AG08395 (cell line): ENCODE measurements at places on chromosomes 7 and 10.

- DNase-seq, result no peak
Measured at GRCh38 chr10:133461841-133462240, 8.1 kb downstream of the SCART1 start.

- DNase-seq, result no peak
Measured at GRCh38 chr7:102061981-102062390, 224.7 kb upstream of the SH2B2 start.

DNA sequence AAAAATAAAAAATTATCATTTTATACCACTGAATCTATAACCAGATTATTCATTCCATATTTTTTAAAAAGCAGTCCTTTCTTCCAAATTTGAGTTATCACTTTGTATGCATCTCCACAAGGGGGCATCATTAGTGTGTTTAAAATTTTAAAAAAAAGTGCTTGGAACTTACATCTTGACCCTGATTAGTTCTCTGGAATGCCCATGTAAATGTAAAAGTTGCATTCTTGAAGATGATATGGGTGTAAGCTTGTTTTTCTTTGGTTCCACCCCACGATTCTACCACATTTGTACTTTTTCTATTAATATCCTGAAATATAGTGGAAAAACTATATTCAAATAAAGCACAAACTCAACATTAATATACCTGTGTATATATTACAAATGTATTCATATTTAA, 144.9 kb downstream of the ELAPOR2 start:
- peak; percentile 10 for DNase-seq

- DNase-seq, result peak; percentile 80
Measured at GRCh38 chr10:121886997-121887622, 40.7 kb downstream of the ATE1 start.

GRCh38 chr7:434891-435629, 84.6 kb downstream of the PDGFA start:
- no peak for DNase-seq

DNA sequence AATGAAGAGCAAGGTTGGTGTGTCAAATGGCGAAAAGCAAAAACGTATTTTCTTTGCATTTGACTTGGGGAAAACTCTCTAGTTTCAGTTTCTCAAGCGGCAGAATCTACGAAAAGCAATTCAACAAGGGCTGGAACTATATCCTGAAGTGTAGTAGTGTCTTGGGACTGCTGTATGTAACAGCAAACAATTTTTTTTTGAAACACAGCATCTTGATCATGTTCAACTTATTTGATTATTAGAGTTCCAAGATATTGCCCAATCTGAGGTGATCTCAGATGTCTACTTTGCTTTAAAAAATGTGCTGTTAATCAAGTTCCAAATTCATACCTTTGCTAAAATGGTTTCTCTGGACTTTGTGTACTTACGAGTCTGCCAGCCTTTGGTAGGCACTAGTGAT, 120.6 kb downstream of the ZWINT start:
- DNase-seq, result no peak

GRCh38 chr10:11776080-11776479, 33.9 kb downstream of the ECHDC3 start:
- DNase-seq, result no peak

GRCh38 chr10:125455431-125455830, 227.5 kb downstream of the TEX36 start:
- no peak for DNase-seq

- peak; percentile 38 for DNase-seq
Measured at GRCh38 chr7:33973231-33974015, 68.1 kb downstream of the BMPER start.

DNA sequence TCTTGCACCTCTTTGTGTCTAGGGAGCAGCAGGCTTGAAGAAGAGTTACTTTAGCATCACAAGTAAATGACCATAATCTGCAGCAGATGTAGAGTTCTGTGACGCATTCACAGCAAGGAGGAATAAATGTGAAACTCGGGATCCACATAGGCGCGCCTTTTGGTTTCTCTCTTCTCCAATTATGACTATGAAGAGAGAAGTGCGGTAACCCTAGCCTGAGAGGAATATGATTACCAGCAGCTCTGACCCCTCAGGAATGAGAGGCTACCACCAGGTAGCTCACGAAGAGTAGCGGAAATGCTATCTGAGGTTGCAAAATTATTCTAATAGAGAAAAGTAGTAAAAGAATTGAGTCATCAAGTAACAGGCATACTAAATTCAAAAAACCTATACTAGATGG, 25.2 kb upstream of the DMTF1 start:
- DNase-seq, result no peak

- peak; percentile 73 for DNase-seq
Measured at GRCh38 chr7:26090927-26091519, 61.0 kb upstream of the NFE2L3 start.

- no peak for DNase-seq
Measured at GRCh38 chr10:12572281-12572680, 222.9 kb downstream of the CAMK1D start.

DNA sequence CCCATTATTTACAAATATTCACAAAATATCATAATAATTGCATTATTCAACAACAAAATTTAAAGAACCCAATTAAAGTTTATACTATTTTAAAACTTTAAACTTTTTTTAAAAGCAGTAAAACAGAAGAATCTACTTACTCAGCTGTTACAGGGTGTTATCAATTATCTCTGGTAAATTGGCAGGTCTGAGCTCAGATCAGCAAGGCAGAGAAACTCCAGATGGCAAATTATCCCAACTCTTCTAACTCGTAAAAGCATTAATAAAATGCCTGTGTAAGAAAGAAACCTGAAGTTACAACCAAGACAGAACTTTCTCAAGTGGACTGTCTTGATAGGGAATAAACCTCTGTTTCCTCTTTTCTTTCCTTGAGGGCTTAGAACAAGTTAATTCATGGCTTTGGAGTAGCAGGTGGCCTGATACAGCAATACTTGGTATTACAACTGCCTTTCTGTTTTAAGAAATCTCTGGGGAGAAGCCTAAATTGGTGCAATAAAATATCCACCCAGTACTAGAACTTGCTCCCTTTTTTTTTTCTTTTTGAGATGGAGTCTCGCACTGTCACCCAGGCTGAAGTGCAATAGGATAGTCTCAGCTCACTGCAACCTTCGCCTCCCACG, 275.3 kb upstream of the MKLN1 start:
- no peak for DNase-seq

- DNase-seq, result no peak
Measured at GRCh38 chr7:93547716-93548115, 26.8 kb downstream of the CALCR start.

DNA sequence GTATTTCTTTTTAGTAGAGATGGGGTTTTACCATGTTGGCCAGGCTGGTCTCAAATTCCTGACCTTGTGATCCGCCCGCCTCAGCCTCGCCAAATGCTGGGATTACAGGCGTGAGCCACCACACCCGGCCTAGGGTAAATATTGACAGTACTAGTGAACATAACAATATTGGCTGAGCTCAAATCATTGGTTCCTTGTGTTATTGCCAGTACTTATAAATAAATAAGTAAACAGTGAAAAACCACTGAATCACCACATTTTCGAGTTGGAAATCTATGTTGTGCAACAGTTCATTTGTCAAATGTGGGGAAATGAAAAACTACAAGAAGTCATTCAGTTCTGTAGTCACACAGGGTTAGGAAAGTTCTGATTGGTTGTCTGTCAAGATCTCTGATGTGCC, 15.8 kb downstream of the RPP30 start:
- no peak for DNase-seq

DNA sequence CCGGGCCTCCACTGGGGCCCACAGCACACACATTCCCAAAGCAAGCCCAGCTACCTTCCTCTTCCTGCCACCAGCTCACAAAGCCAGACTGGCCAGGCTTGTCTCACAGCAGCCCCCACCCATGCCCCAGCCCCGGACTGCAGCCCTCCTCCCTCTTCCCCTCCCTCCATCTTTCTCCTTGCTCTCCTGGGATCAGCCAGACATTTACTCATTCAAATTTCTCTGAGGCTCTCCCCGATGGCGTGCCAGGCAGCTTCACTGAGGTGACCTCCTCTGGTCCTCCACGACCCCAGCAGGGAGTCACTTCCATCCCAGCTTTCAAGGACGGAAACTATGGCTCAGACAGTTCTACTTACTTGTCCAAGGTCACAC, 187.5 kb downstream of the GRID1 start:
- DNase-seq, result no peak

- no peak for DNase-seq
Measured at GRCh38 chr7:121003986-121004685, 15.6 kb downstream of the CPED1 start.

DNA sequence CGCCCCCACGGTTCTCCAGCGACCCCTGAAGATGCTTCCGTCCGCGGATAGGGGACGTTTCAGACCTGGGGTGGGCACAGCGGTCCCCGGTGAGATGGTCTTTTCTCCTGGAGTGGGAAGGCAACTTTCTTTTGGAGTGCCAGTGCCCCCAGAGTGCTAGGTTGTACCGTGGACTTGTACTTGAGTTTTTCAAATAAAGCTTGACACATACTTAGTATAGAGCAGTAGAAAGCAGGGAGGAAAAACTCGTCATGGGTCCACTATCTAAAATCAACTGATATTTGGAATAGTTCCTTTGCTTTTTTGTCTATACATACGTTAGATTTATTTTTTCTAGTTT, 28.4 kb downstream of the RBM20 start:
- no peak for DNase-seq

- DNase-seq, result no peak
Measured at GRCh38 chr10:119104654-119105015, 722 bp downstream of the DENND10 start.

- no peak for DNase-seq
Measured at GRCh38 chr7:11753433-11753832, 78.6 kb downstream of the THSD7A start.

DNA sequence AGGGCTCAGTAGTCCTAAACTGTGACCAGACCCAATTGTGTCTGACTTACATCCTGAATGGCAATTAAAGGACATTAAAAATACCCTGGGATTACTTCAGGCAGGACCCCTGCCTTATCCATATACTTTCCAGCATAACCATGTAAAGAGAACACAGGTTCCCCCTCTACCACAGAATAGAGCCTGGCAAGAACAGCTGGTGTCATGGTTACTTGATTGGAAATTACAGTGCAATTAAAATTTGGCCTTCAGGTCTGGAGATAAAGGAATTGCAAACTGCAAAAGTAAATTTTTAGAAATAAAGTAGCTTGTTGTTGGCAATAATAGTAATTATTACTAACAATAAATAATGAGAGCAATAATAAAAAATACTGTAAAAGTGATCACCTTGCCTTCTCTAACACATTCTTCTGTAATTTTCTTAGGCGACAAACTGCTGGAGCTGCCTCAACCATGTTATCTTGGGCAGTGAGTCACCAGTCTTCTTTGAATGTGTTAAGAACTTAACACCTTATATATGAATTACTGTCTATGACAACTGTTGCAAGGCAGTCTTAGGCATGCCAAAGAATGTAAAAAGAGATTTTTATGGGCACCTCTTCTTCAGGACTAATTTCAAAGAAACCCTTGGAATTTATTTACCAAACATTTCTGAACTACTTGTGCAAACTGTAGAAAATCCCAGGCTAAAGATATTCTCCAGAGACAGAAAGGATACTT, 53.7 kb downstream of the HIBADH start:
- no peak for DNase-seq

DNA sequence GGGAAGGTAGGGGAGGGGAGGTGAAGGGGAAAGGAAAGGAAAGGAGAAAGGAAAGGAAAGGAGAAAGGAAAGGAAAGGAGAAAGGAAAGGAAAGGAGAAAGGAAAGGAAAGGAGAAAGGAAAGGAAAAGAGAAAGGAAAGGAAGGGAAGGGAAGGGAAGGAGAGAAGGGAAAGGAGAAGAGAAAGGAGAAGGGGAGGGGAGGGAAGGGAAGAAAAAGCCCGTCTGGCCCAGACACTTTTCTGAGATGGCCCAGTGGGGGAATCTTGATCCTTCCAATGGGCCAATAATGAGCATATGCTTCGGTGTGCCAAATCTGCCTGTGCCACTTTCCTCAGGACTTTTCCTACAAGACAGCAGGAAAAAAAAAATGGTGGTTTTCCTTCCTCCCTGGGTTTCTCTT, 64.5 kb downstream of the CH25H start:
- DNase-seq, result no peak

DNA sequence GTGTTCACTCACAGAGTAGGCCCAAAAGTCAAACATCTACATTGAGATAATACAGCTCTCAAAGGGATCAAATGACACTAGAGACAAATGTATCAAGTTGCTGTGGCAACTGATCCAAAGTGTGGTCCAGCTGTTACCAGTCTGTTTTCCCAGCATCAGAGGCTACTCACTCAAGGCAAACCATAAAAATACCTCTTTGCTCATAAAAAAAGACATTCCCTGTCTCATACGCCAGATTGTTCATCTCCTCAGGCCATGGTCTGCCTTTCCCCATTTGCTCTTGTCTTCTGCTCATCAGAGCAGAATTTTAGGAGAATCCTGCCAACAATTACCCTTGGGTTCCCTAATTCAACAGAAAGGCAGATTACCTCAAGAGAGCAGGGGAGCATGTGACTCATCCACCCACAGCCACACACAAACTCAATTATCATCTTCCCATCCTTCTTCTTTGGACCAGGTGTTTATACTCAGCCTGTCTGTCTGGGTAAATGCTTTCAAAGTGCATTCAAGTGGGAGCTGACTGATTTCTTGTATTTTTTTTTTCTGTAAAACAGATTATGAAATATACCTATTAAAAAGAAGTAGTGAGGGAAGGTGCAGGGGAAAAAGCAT, 226.5 kb upstream of the HPS1 start:
- no peak for DNase-seq

DNA sequence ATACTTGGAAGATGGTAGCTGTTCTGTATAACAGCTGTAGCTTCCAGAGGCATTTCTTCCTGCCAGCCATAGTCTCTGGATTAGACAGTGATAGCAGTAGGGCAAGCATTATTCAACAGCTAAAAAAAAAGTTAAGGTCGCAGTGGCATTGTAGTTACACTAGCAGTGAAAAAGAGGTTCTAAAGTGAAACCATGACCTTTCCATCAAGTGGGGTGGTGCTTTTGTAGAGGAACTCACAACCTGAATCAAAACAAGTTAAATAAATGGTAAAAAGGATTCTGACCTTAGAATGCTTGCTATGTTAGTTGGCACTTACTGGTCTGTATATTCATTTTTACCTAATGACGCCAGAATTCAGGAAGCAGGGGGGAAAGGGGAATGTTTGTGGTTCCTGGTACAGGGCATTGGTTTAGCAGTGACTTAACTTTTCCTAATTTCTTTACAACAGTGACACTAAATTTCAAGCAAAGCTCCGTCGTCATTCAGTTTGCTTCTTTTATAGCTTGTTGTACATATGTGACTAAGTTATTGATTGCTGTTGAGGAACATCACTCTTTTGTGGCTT, 55.0 kb downstream of the GBF1 start:
- no peak for DNase-seq

DNA sequence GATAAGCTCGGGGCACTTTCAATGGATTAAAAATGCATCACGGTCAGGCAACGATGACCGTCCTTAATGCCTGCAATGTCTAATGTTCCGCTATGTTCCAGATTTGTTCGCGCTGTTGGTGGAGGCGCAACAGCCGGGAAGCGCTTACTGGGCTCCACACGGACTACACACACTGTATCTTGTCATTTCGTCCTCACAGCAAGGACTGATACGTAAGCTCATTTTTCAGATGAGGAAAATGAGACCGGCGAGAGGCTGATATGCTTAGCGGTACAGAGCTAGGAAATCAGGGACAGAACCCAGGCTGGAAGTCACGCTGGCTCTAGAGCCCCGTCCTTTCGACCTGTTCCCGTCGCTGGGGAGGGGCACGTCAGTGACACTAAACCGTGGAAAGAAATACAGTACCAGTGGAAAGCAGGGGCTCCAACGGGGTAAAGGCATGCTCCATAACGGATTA, 670 bp downstream of the TPK1 start:
- peak; percentile 34 for DNase-seq

GRCh38 chr7:3196629-3197400, 104.2 kb upstream of the SDK1 start:
- no peak for DNase-seq

GRCh38 chr10:80609331-80609730, 71.6 kb downstream of the SH2D4B start:
- no peak for DNase-seq
